ENCODE measurements at places on chromosomes 2 and 18. TPM values are rescaled to one million over a fixed set of nuclear protein-coding genes. Genes with fewer than 3 reads are reported as not detected.
A peak's percentile ranks its signal among the peaks of the same experiment; 100 is the strongest.

DNA sequence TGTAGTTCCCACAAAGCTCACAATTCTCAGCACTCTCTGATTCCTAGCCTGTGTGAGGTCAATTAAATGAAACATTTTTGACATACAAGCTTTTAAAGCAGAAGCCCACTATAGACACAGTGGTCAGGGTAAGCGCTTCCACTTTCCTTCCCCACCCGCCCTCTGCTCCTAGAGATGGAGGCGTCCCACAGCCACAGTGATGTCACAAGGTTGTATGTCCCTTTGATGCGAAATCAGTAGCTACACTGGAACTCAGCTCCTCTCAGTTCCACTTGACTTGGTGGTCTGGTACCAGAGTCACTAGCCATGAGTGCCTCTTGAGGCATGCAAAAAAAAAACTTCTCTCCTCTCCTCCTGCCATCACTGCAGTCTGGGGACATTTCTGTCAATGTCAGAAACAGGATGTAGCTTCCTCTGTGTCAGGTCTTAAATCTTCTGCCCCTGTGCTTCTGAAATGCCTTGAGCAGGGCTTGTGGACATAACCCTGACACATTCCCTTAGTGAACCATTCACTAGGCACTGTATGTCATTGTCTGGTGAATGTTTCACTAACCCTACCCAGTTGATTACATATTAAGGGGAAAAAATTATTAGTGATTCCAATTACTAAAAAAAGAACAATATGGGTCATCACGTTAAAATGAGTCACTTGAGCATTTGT lies 7.8 kb downstream of the SULT1C4 start:
- DNase-seq, result no peak

SMPD4 gene
- 73.8 TPM for total RNA-seq

- DNase-seq, result no peak
Observed at GRCh38 chr2:27931361-27931950, 40.9 kb downstream of the BABAM2 start.

DNA sequence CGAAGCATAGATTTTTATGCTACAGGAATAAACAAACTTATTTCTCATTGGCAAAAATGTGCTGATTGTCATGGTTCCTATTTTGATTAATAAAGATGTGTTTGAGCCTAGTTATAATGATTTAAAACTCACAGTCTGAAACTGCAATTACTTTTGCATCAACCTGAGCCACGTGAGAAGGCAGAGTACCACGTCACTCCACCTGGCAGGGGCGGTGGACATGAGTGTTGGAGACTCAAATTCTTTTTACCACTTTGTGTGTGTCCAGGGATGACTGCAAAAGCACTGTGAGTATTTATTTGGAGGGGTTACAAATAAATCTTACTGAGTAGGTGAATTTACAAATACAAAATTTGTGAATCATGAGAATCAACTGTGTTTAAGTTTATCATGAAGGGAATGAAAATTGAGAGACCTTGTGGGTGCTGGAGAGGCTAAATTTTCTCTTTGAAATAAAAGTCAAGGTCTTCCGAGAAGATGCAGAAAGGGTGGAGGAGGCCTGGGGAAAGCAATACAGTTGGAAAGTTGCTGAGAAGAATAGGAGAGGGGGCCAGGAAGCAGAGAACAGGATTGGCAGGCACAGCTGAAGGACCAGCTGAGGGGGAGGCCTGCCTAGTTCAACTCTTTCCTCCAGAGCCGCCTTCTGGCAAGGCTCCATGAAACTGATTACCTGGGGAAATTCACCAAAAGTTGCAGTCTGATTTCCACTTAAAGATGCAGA lies 316.4 kb downstream of the MYCN start:
- DNase-seq, result no peak

DNA sequence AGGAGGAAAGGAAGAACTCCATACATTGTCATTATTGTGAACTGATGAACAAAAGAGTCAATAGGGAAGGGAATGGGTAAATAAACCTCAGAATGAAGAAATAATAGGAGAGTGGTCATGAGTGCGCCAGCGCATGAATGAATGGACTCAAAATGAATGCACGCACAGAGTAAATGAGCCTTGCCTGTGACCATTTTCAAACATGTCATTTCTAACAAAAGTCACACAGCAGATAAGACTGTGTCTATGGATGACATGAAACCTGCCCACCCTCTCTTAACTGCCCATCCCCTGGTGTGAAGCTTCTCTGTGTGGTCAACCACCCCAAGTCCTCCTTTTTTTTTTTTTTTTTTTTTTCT lies 121.1 kb upstream of the TEX51 start:
- DNase-seq, result no peak

MAIP1 gene
- 27.5 TPM for total RNA-seq

DNA sequence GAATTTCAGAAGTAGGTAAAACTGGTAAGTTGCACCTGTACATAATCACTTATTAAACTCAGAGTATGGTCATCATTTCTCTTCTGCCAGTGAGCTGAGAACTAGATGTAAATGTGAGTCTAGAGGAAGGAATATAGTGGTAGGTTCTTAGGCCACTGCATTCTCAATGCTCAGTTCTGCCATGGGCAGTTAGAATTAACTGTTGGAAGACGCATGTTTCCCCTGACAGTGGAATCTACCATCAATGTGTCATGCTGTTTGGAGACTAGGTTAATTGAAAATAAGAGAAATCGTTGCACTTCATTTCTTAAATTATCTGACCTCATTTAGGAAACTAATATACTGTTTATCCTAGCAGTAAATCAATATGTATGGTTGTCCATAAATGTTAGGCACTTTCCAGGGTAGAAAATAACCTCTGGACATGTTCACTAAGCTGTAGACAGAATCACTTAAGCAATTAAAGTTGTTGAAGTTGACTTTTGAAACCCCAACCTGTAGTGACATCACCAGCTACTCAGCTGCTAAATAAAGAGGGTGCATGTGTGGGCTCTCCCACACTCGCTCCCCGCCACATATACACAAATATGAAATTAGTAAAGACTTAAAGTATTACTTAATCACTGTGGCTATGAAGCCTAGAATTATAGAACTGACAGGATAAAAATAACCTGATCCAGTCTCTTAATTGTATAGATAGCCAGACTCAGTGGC lies 91.5 kb upstream of the NOSTRIN start:
- DNase-seq, result no peak

DNA sequence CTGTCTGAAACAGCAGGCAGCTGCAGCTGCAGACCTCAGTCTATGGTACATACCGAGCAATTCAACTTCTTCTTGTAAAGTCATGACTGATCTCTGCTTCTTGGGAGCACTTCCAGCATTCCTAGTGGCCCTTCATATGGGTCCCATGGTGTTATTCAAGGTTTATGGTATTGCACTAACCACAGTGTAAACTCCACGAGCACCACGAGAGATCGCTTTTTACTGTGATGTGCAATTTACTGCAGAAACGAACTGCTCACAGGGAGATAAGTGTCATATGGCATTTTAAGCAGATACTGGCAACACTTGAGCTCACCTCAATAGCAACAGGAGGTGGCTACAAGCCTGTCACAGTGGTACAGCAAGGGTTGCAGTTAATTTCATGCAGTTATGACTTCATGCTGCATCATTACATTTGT lies 38.6 kb upstream of the SH3BP4 start:
- no peak for DNase-seq

DNA sequence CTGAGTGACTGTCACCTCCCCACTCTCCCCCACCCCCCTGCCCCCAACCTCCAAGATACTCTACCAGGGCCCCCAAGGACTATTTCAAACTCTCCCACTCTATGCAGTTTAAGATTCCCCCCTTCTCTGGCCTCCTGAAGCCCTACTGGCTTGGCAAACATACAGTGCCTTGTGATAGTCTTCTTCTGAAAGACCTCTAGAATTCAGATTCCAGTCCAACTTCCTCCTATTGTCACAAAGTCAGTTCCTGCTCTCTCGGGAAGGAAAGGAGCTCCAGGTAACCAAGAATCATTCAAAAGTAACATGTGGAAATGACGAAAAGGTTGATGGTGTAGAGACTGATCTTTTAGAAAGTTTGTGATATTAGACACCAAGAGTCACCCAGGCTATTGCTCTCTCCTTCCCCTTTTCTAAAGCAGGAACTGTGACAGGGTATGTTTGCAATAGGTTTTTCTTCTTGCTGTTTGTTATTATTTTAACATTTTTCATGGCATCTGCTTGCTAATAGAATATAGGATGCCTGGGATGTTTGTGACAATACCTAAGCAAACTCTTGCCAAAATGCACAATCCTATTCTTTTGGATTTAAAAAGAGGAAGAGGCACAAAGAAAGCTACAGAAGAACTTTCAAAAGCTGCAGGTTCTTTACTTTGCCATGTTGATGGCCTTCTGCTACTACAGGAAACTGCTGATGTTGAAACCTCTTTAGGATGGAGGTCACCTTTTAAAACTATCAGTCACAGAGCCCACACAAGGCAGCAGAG lies 93.5 kb upstream of the MGAT4A start:
- DNase-seq, result no peak

DNA sequence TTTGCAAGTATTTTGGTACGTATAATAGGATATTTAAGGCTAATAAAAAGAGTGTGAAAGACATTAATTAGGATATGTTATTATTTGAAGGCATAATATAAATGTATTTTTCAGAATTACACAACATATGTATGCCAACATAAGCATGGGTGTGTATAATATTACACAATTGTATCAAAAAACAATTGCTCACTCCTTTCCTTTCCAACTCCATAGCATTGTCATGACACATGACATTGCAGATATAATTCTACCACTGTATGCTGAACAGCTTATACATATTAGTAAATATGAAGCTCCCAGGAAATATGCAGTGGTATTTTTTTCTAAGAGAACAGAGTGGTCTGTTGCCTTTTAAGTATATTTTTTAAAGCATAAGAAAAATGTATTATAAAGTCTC lies 593.1 kb downstream of the TMX3 start:
- DNase-seq, result no peak

GRCh38 chr2:176525086-176525485 lies 255.8 kb downstream of the MTX2 start:
- no peak for DNase-seq

DNA sequence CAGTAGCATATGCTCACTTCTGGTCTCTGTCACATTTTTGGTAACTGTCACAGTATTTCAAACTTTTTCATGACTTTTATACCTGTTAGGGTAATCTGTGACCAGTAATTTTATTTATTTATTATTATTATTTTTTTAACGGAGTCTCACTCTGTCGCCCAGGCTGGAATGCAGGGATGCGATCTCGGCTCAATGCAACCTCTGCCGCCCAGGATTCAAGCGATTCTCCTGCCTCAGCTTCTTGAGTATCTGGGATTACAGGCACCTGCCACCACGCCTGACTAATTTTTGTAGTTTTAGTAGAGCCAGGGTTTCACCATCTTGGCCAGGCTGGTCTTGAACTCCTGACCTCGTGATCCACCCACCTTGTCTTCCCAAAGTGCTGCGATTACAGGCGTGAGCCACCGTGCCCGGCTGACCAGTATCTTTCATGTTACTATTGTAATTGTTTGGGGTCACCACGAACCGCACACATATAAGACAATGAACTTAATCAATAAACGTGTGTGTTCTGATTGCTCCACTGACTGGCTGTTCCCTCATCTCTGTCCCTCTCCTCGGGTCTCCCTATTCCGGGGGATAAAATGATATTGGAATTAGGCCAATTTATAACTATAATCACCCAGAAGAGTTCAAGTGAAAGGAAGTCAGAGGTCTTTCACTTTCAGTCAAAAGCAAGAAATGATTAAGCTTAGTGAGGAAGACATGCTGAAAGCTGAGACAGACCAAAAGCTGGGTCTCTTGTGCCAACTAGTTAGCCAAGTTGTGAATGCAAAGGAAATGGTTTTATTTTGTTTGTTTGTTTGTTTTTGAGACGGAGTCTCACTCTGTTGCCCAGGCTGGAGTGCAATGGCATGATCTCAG lies 22.9 kb downstream of the TGIF1 start:
- DNase-seq, result peak; percentile 23

DNA sequence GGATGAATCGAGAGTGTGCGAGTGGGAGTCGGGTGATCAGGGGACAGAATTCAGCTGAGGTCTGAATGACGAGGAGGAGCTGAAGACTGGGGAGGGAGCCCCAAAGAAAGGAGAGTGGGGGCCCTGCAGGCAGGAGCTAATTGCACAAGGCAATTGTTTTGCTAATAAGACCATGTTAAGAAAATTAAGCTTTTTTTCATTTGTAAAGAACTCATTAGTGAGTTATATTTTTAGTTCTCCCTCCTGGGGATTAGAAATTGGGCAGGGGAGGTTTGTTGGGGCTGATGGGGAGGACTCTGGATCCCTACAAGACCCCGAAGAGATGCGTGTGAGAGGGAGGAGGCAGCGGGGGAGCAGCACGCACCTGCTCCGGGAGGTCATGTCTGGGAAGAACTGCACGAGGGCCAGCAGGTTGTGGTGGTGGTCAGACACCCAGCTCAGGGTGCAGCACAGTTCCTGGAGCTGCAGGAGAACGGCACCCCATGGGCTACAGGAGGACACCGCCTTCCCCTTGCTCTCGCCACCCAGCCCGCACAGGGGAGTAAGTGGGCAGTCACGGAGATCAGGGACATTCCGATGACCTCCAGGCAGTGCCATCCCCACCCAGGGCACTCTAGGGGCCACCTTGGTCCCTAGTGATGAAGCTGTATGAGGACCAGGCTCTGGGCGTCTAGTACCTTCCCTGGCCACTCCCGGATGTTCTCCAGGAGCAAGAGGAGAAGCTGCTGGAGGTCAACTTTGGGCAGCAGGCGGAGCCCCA lies 51.1 kb upstream of the SEMA4C start:
- DNase-seq, result no peak

TRIM54 gene
- 0.11 TPM for total RNA-seq

- DNase-seq, result no peak
Observed at GRCh38 chr2:233115121-233115520, 55.0 kb downstream of the INPP5D start.

DNA sequence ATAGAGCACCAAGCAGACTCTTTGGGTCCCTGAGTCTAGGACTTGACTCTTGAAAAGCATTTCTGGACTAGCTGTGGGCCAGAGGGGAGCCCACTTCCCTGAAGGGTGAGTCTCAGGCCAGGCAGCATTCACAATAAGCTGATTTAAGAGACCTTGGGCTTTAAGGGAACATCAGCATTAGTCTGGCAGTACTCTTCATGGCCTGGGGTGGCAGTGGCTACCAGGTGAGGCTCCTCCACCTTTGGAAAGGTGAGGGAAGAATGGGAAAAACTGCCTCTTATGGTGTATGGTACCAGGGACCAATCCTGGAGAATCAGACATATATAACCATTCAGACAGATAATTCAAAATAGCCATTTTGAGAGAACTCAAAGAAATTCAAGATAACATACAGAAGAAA lies 599.9 kb upstream of the POU3F3 start:
- no peak for DNase-seq

DNA sequence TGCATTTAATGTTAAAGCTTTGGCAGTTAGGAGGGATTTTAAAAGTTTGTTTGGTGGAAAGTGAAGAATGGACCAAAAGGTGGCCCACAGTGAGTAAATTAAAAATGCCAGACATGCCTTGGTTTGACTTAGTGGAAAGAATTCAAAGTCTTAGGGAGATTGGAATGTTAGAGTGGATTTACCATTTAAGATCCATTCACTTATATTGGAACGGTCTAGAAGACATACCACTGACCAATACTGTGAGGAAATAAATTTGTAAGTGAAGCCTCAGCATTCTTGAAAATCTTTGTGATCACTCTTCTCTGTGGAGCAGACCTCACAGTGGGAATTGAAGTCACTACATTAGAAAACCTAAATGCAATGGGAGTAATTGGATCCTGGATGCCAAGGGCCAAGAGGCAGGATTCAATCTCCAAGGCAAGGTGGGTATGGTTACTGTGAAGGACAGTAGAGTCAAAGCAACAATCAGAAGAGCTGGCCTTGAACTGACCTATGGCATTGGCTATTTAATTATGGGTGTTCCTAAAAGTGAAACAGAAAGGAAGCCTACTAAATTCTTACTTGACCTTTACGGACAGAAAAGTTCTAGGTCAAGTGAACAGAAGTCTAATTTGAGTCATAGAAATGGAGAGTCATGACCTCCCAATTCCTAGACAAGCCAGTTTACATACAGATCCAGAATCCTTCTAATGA lies 40.2 kb upstream of the VRK2 start:
- no peak for DNase-seq

CAVIN2 gene
- not detected for total RNA-seq

All from activated CD4-positive, alpha-beta T cell treated with anti-CD3 and anti-CD28 coated beads for 36 hours (primary cell).